Stomach (tissue), 19 donors: ENCODE measurements at places on chromosomes 3 and 15. TPM values are rescaled to one million over a fixed set of nuclear protein-coding genes. Genes with fewer than 3 reads are reported as not detected.

DNA sequence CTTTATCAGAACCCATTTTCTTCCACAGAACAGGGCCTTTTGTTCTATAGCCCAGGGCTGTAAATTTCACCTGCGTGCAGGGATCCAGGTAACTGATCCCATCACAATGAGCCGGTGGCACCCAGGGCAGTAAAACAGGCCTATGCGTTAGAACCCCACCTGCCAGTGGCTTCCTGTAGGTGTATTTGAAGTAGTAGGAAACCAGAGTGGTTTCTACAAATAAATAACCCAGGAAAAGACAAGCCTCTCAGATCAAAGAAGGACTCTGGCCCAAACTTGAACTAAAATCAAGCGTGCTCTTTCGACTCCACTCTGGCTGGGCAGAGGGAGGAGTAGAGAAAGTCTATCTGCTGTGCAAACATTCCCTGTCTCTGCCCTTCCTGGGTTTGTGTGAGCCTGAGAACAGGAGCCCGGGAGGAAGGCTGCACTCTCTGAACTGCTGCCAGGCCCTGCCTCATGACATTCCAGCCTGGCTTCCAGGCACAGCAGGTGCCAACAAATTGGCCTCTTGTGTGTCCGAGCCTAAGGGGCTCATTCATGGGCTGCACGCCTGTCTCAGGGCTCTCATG, 77.7 kb downstream of the CEMIP start:
- DNase-seq = peak; percentile 52

MASP1 gene
- total RNA-seq = 0.58 TPM

GRCh38 chr3:63124090-63124489, 154.0 kb upstream of the SYNPR start:
- DNase-seq = no peak

GRCh38 chr3:187827723-187828122, 82.5 kb upstream of the BCL6 start:
- DNase-seq = no peak

DNA sequence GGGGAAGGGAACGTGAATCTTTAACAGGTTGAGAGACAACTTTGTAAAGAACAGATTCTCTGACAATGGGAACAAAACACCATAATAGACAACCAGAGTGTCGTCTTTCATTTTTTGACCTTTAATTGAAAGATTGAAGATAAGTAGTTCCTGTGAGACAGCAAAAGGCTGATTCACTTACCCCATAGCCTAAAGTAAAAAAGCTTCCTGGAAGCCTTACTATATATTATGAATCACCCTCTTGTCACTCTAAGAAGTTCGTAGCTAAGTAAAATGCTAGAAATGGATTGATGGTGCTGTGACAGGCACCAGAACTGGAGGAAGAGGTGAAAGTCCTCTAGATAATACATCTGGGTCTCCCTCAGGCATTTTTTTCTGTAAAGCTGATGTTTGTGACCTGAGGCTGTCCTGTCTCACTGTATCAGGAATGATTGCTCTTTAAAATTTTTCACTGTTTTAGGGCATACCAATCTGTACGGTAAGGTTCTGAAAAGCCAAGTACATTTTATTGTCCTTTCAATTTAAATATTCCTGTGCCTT, 824.6 kb upstream of the SEMA6D start:
- DNase-seq = no peak

DNA sequence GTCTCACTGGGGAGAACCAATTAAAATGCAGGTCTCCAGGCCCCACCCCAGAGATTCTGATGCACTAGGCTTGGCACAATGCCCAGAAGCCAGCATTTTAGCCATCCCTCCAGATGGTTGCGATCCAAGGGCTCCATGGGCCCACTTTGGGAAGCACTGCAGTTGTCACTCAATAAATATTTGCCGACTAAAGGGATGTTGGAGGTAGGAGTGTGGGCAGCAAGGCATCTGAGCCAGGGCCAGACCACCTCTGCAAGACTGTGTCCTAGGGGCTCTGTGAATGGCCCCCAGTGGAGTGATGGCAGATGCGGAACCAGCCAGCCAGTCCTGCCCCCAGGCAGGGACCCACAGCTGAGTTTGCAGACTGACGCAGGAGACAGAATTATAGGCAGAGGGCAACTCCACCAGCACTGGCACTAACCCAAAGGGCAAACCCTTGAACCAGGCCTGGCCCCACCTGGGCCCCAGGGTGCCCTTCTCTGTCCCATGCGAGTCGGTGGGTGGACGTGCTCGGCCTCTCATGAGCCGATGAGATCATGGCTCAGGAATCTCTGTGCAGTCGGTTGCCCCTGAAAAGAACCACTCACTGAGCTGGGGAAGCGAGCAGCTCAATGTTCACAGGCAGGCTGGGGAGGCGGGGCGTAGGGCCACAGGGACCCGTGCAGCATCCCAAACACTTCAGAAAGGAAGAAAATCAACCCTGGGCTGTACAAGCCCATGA, 49.7 kb downstream of the SEMA5B start:
- no peak for DNase-seq

- DNase-seq = no peak
These were observed 1.1 kb downstream of the THSD4 start for GRCh38 chr15:71116366-71116765.

- DNase-seq = no peak
These were observed 38.4 kb downstream of the CCDC33 start for GRCh38 chr15:74274470-74275038.

DNA sequence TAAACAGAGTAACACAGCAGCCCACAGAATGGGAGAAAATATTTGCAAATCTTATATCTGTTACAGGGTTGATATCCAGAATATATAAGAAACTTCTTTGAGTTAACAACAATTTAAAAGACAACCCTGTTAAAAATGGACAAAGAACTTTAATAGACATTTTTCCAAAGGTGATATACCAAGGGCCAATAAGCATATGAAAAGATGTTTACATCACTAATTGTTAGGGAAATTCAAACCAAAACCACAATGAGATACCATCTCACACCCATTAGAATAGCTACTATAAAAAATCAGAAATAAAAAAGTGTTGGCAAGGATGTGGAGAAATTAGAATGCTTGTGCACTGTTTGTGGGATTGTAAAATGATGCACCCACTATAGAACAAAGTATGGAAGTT, 110.8 kb downstream of the SPATA16 start:
- DNase-seq = no peak

DIPK2A gene
- total RNA-seq = 22.8 TPM

DNA sequence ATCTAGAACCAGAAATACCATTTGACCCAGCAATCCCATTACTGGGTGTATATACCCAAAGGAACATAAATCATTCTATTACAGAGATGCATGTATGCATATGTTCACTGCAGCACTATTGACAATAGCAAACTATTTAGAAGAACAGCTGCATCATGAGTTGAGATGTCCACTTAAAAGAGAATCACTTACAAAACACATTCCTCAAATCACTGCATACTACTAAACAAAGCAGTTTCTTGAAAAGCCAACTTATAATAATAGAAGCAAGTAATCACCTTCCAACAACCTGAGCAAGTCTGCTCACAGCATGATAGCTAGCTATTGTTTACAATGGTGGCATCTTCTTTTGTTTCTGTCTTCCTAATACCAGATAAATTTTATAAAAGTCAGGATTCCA, 454.7 kb upstream of the ADAMTS9 start:
- DNase-seq = no peak

DNA sequence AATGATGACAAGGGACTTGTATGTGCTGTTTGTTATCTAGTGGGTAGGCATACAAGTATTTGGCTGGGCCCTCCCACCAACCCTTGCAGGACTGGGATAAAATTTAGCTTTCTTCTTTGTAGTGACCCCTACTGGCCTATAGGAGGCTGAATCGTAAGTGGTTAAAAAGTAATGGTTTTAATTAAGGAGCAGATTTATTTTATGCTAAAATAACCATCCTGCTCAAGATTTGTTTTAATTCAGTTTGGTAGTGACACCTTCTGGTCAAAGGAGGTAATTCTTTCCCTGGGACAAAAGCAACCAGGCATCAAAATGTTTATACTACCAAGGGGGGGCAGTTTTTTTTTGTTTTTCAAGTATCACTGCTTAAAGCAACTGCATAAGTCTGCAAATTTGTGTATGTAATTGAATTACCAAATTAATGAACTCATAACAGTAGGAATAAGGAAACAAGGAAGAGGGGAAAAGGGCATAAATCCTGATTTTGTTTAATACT, 70.7 kb downstream of the TOP2B start:
- DNase-seq = peak; percentile 81

DNA sequence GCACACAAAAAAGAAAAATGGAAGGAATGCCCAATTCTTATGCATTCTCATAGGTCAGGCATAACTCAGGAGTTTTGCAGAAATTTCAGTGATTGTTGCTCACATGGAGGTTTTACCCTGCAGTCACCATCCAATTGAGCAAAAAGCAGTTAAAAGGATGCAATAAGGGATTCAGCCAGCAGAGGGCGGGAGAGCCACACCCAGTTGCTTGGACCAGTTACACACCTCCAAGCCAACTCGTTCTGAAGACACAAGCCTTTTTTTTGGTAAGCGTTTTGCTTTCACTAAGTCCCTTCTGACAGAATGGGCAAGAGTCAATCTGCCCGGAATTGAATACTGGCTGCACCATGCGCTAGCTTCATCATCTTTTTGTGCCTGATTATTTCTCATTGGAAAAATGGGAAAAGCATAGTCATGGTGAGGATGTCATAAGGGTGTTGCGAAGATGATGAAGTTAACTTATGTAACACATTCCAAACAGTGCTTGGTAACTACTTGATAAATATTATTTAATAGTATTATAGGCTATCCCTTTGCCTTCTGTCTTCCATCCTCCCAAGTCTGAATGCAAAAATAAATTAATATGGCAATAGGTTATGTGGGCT, 154.4 kb upstream of the SGO1 start:
- DNase-seq = peak; percentile 91

DNA sequence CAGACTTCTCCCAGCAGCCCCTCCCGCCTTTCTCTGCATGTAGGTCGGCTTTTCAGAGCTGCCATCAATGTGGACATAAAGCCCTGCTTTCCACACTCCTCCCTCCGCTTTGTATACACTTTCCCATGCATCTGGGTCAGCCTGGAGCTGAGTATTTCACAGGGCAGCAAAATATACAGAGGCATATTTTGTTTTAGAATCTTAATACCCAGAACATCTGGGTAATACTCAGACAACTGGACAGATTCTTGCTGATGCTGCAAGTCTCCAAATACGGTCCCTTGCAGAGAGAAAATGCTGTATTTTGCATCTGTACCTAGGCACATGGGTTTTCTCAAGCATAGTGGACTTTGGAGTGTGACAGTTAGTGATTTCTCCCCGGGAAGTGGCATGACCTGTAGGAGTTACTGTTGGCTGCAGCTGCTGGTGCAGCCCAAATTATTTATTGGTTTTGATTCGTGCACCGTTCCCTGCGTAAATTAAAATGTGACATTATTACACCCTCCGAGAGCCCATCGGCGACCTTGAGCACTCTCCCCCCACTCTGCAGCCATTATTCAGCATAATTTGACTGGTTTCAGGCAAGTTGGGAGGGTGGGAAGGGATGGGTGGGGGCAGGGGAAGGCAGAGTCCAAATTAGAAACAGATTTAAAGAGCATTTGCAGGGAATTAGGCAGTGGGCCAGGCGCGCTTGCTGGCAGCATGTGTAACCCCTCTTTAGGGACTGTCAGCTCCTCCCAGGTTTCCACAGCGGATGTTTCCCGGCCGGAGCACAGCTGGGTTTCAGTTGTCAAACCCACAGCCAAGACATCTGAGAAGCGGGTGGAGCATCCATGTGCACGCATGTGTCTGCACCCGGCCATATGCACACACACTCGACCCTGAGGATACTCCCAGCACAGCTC, 100.8 kb downstream of the CPN2 start:
- peak; percentile 92 for DNase-seq

DNA sequence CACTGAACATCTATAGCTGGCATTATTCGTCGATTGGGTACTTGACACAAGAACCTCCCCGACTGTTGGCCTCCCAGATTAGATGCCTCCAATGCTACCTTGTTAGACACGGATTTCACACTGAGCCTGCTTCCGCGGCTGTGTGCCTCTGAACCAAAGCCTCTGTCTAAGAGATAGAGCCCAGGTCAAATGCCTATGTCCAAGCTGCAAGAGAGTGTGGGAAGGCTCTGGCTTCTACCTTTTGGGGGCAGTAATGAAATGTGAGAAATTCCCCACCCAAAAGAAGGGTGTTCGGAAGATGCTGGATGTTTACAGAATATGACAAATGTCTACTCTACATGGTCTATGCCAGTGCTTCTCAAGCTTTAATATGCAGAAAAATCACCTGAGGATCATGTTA, 2.0 kb upstream of the RPUSD2 start:
- DNase-seq = no peak

DNA sequence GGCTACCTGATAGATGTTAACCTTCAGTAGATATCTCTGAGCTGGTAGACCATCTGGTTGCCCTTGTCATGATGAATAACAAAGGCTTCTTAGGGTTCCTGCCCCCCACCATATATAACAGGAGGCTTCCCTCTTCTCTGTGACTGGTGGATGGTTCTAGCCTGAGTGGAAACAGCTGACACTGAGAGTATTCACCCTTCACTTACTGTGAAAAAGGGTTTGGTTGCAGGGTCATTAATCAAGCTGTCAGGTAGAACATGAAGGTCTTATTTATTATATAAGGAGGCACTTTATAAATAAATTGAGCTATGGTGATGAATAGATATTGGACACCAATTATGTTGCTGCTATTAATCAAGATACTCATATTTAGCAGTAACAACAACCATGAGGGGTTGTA, 58.6 kb downstream of the CACNA2D3 start:
- no peak for DNase-seq

POU1F1 gene
- not detected for total RNA-seq

CLDN16 gene
- not detected for total RNA-seq

PFN2 gene
- 32.0 TPM for total RNA-seq

- DNase-seq = peak; percentile 50
These were observed 13.5 kb downstream of the UBAP1L start for GRCh38 chr15:65101411-65101890.

DNA sequence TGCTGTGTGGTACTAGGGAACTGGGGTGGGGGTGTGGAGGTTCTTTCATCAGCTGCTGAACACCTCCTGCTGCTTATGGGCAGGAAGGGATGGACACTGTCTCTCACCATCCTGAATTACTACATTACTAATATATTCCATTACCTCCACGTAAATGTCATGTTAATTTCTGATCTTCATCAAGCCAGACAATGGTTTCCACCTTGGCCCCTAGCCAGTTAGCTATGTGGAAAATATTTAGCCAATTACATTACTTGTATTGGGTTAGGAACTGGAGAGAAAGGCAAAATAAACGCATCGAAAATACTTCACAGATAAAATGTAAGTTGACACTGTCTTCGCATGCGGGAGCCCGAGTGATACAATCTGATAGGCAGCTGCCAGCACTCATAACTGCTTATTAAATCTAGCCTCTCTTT, 95.1 kb downstream of the FOXP1 start:
- no peak for DNase-seq

CHRFAM7A gene
- not detected for total RNA-seq

DNA sequence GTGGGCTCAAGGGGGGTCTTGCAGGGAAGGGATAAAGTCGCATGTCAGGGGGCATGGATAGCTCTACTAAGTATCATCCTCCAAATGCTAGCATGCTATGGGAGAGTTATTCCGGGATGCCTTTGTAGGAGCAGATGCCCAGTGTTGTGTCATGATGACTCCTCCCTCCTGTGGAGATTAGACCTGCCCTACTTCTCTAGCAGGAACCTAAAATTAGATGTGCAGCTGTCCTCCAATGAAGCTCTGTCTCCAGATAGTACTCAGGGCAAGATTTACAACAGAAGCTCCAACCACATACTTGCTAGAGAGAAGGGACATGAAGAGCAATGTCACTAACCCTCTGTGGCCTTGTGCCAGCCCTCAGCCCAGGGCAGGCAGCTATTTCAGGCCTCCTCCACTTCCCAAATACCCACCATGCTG, 82.5 kb downstream of the AGBL1 start:
- DNase-seq = no peak
